Subcutaneous adipose tissue (tissue), 4 donors: ENCODE measurements at places on chromosomes 12 and 14. TPM values are rescaled to one million over a fixed set of nuclear protein-coding genes. Genes with fewer than 3 reads are reported as not detected.

Gene RERG
- total RNA-seq, result 17.7 TPM

Gene TAMALIN
- total RNA-seq, result 64.6 TPM

Gene CISTR
- not detected for total RNA-seq

Gene DIO3
- 4.9 TPM for total RNA-seq

Gene ERGIC2
- total RNA-seq, result 41.1 TPM
